IMR-90 (cell line): ENCODE measurements at places on chromosomes 3 and 15. TPM values are rescaled to one million over a fixed set of nuclear protein-coding genes. Genes with fewer than 3 reads are reported as not detected.

The SLC28A1 gene
- not detected in 2 replicates for total RNA-seq

The POPDC2 gene
- under 0.01 TPM in 2 replicates for total RNA-seq

The VGLL3 gene
- 96.7 and 97.3 TPM in 2 replicates for total RNA-seq

The CDHR4 gene
- total RNA-seq: not detected in 2 replicates

The SPINK8 gene
- total RNA-seq: not detected in 2 replicates

The ECE2 gene
- not detected in 2 replicates for total RNA-seq

The DNAH12 gene
- under 0.01 TPM in 2 replicates for total RNA-seq

The AGTR1 gene
- 2.7 and 3.3 TPM in 2 replicates for total RNA-seq

The RARRES1 gene
- 0.90 and 1.9 TPM in 2 replicates for total RNA-seq

DNA sequence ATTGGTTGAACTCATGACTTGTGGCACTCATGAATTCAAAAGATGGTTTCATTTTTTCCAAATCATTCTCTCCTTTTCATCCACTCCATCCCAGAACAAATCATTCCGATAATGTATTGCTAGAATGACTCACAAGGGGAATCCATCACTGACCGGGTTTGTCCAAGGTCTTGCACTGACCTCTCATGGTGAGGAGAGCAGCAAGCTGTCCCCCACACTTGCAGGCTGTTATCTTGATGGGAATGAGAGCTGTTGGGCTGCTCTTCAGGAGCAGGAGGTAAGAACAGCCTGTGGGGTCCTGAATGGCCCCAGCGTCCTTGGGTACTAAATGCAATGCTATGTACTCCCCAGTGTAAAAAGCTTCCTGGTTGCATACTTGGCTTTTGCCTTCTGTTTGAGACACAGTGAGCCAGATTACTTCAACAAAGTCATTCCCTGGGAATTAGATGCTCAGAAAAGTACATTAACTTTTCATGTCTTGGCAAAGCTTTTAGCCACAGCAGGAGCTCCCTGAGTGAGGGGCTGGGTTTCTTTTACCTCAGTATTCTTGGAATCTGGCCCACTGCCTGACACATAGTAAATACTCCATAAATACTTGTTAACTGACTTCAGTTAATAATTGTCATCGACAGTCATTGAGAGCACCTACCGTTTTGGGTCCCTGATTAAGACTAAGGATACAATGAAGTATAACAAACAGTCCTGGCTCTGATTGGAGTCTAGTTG is 24.1 kb downstream of the CCNL1 start:
- peak; percentile 72 for DNase-seq

- no peak for DNase-seq
These were observed 2.7 kb upstream of the KNL1 start for GRCh38 chr15:40591389-40591788.

DNA sequence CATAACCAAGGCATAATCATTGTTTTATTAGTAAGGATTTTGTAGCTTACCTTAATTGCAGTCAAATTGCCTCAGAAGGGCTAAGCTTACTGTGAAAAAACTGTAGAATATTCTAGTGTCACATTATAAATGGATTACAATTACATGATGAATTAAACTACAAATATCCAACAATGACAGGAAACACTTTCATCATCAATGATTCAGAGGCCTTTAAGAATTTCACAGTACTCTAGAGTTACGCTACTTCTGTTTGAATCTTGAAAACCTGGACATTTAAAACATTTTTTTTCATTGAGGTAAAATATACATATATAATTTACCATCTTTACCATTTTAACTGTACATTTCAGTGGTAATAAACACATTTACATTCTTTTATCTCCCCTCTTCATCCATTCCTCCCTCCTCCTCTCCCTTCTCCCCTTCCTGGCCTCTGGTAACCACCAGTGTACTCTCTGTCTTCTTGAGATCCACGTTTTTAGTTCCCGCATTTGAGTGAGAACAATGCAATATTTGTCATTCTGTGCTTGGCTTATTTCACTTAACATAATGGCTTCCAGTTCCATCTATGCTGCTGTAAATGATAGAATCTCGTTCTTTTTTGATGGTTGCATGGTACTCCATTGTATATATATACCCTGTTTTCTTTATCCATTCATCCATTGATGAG is 54.7 kb downstream of the GJD2 start:
- DNase-seq: no peak

DNA sequence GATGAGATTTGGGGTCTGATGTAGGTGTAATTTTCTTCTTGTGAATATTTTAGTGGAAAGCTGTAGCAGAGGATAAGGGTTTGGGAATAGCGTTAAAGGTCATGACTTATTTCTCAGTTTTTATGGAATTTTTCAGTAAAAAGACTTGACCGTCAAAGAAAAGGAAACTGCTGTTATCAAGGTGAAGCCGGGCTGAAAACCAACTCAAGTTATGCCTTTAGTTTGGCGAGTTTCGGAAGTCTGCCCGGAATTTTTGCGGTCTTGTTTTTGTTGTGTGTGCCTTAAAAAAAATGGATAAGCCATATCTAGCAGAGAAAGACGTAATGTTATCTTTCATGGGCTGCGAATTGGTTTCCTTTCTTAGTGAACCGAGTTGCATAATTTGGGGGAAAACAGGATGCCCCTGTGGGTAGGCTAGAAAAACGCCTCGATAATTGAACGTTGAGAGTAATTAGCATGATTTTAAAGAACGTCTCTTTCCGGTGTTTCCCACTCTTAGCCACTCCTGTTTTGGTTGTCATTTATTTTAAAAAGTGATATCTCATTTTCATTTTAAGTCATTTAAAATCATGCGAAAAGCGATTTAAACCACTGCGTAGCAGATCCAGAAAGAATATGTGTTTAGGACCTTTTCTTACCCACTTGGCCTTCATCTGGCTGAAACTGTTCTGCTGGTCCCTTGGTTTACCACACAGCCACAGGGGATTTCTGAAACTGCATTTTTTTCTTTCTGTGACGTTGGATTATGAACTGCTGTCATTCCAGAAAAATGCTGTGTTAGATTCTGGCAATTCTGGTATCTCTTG is 1.1 kb downstream of the NFKBIZ start:
- DNase-seq: peak; percentile 81

- DNase-seq: peak; percentile 74
These were observed 82.9 kb downstream of the ST6GAL1 start for GRCh38 chr3:187013159-187013716.

GRCh38 chr15:34754674-34755418 is at the start of gene GJD2:
TSS of gene GJD2 (minus strand) at chr15:34754998. CDS start at chr15:34754488, 510 bp downstream.
- no peak for DNase-seq

DNA sequence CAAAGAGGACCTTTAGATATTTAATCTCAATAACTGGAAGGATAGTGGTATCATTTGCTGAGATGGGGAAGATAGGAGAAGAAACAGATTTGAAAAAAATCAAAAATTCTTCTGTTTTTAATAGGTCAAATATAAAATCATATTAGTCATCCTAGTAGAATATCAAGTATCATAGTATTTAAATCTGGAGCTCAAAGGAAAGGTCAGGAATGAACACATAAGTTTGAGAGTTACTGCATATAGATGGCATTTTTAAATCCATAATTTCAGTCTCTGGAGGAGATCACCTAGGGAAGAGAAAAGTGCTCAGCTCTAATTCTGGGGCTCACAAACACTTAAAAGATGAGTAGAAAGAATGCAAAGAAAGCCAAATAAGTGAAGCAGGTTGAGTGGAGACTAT is 24.9 kb upstream of the CFAP20DC start:
- DNase-seq: no peak

DNA sequence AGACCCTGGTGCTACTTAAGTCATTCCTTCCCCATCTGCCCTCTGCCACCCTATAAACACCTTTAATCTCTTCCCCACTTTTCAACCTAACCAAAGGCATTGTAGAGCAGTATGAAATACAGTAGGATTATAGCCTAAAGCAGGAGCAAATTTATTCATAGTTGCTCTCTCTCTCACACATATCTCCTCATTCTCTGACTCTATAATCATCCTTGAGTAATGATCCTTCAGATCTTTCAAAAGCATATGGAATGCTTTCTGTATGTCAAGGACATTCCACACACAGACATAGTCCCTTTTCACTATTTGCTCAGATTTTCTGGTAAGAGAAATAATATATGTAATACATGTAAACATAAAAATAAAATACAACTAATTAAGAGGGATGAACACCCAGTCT is 54.1 kb downstream of the TRPC1 start:
- DNase-seq: no peak

DNA sequence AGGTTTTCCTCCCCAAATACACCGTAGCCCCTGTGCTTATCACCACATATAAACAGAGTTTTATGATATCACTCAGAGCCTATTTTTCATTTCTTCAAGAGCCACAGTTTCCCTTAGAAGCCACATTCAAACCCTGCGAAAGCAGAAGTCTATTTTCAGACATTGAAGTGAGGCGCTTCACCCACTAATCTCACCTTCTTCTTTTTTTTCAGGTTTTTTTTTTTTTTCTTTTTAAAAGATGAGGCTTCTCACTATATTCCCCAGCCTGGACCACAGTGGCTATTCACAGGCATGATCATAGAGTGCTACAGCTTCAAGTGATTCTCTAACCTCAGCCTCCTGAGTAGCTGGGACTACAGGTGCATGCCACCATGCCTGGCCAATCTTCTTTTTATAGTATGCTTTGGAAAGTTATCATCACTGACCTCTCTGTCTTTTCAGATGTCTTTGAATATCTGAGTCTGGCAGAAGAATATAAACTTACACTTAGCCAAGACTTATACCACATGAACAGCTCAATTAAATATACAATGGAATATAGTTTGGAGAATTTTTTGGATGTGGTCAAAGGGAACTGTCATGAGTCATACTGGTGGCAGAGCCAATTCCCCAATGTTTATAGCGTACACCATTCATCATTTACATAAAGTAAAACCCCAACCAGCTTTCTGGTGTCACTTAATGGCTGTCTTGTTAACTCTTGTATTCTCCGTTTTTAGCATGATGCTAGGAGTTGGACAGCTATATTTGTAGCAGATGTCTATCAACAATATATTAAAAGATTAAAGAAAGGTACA is 59.7 kb upstream of the CCDC50 start:
- peak; percentile 75 for DNase-seq

GRCh38 chr15:93253681-93254080 is 164.7 kb upstream of the RGMA start:
- DNase-seq: no peak

DNA sequence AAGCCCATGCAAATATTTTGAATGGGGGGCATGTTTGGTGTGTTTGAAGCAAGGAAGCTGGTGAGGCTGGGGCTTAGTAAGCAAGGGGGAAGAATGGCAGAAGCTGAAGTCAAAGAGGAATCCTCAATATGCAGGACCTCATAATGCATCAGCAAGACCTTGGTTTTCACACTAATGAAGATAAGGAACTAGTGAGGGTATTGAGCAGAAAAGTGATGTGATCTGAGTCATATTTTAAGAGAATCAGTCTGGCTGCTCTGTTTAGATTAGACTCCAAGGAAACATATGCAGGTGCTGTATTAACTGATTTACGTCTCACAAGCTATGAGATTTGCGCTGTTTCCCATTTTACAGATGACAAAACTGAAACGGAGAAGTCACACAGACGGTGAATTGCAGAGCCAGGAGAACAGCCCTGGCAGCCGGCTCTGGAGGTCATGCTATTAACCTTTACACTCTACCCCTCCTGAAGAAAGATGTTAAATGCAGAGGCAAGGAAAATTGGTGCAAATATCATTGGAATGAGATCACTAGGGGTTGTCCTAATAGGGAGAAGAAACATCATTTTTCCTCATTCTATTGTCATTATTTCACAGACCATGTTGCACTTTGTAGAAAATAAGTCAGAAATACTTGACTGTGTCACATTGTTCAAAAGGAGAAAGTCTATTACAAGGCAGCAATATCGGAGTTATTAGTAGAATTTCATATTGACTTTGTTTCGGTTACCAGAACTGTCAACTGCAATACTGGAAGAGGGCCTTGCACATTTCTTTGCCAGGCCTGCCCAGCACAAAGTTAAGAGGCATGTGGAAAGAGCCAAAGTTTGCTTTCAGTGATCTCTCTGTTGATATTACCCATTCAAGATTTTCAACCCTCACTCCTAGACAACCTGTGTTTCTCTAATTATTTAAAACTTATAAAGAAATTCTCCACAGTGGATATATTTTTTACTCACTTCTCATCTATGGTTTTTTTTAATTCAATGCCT is 64.9 kb downstream of the COL8A1 start:
- peak; percentile 68 for DNase-seq

GRCh38 chr3:79543218-79543982 is 224.4 kb downstream of the ROBO1 start:
- no peak for DNase-seq

DNA sequence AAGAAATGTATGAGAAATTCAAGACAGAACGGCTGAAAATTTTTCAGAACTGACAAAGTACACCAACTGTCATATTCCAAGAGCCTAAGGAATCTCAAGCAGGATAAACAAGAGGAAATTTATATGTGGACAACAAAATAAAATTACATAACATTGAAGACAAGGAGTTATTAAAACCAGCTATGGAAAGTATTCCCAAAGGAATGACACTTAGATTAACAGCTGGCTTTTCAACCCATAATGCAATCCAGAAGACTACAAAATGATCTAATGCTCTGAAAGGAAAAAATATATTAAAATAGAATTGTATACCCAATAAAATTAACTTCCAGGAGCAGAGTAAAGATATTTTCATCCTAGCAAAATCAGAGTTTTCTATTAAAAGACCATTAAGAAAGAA is 132.2 kb upstream of the BNIP2 start:
- DNase-seq: no peak

DNA sequence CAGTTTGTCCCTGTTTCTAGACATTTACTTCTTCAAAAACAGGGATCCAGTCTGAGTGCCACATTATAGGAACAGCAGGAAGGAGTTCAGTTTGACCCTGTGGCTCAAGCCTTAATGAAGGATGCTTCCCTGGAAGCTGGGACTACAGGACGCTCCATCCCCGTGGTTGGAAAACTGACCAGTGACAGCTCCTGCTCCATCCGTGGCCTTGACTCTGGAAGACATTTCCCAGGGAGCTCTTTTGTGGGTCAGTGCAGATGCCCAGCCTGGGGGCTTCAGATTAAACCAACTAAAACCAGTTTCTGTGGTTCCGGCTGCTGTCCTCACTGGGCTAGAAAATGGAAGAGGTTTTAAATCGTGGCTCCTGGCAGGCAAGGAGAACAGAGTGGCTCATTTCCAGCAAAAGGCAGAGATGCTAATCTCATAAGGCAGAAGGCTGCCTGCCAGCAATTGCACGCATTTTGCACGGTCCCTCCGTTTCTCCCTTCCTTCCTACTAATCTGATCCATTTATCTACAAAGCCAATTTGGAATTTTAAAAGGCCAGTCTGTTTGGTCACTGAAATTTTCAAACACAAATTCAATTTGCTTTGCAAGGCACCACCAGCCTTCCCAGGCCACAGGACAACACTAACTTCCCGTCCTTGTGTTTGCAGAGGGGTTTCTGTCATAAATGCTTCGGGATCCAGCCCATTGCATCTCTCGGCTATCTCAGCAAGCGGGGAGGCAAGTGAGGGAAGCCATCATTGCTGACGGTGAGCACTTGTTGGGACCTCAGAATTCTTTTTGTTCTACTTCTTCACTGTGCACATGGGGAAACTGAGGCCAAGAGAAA is 6.2 kb upstream of the SSUH2 start:
- DNase-seq: no peak

GRCh38 chr3:72312339-72312738 is 527.4 kb upstream of the PROK2 start:
- DNase-seq: no peak
